ENCODE measurements at places on chromosomes 2 and 18.

- DNase-seq, result no peak
Measured at GRCh38 chr2:224894356-224894755, 147.9 kb downstream of the DOCK10 start.

DNA sequence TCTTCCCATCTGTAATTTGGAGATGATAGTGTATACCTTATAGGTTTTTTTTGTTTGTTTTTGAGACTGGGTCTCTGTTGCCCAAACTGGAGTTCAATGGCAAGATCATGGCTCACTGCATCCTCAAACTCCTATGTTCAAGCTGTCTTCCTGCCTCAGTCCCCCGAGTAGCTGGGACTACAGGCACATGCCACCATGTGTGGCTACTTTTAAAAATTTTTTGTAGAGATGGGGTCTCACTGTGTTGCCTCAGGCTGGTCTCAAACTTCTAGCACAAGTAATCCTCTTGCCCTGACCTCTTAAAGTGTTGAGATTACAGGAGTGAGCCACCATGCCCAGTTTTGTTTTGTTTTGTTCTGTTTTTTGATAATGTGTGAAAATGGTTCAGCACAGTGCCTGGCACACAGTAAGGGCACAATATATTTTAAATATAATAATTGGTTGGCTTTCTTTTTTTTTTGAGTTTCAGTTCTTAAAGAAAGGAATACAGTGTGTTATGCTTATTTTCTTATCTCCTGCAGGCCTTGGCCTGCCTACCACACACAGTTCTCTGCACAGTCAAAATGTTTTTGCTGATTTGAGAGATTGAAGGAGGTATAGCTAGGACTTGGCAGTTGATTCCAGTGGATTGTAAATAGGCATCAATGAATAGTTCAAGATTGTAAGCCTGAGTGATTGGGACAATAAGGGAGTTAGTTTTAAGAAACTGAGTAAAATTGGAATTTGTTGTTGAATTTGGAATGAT is 6.1 kb downstream of the ACTR3 start:
- no peak for DNase-seq

- no peak for DNase-seq
Measured at GRCh38 chr18:5630057-5630899, 86.5 kb upstream of the EPB41L3 start.

DNA sequence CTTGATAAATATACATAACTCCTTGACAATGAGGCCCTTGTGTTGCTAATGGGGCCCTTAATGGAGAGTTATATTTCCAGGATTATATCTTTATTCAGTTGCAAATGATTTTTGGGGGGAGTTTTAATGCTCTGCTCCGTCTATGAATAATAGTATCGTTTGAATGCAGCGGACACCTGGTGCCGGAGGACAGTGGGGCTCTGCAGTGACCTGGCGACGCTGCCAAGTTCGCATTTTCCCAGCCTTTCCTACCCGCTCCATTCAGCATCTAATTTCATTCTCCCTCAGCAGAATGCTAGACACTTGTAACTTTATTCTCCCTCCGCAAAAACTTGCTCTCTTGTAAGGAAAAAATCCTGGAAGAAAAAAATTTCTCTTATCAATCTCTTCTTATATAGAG is 257.6 kb upstream of the SALL3 start:
- no peak for DNase-seq

DNA sequence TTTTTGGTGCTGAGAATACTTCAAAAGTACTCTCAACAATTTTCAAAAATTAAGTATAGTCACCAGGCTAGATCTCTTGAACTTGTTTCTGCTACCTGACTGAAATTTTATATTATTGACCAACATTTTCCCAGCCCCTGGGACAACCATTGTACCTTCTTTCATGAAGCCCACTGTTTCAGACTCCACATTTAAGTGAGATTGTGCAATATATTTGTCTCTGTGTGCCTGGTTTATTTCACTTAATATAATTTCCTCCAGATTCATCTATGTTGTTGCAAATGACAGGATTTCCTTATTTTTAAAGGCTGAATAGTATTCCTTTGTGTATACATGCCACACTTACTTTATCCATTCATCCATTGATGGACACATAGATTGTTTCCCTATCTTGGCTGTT is 354.2 kb upstream of the VRK2 start:
- no peak for DNase-seq

- no peak for DNase-seq
Measured at GRCh38 chr2:150212722-150213171, 274.7 kb downstream of the RND3 start.

- DNase-seq, result no peak
Measured at GRCh38 chr2:236093134-236093533, 75.1 kb downstream of the GBX2 start.

DNA sequence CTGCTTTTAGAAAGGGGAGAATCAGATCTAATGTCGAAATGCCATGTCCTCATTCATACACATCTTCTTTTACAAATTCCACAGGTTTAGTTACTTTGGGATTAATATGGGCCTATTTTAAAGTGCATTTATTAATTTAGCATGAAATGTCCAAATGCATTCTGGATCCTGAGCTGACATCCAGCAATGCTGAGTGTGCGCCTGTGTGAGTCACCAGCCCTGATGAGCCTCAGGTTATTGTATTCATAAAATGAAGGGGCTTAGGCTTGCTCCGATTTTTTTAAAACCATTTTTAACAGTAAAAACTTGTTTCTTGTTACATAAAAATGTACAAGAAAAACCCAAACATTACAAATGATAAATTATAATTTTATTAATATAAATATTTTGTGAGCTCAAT is 94.1 kb downstream of the SH3YL1 start:
- no peak for DNase-seq

- peak; percentile 72 for DNase-seq
Measured at GRCh38 chr2:98412751-98413458, 31.8 kb upstream of the INPP4A start.

DNA sequence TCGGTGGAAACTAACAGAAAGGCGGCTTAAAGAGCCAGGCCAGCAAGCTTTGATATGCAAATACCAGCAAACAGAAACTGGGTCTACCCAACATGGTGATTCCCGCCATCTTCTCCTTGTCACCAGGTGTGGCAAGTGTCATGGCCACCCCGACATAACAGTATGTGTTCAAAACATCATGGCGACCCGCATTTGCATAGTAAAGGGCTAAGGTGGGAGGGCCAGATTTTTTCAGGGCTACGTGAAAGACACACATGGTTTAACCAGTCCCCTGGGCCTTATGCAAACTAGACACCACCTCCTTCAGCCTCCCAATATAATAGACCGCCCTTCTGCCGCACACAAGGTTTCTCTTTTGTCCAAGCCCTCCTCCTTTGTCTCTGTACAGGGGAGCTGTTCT is 260.4 kb downstream of the METTL4 start:
- no peak for DNase-seq

DNA sequence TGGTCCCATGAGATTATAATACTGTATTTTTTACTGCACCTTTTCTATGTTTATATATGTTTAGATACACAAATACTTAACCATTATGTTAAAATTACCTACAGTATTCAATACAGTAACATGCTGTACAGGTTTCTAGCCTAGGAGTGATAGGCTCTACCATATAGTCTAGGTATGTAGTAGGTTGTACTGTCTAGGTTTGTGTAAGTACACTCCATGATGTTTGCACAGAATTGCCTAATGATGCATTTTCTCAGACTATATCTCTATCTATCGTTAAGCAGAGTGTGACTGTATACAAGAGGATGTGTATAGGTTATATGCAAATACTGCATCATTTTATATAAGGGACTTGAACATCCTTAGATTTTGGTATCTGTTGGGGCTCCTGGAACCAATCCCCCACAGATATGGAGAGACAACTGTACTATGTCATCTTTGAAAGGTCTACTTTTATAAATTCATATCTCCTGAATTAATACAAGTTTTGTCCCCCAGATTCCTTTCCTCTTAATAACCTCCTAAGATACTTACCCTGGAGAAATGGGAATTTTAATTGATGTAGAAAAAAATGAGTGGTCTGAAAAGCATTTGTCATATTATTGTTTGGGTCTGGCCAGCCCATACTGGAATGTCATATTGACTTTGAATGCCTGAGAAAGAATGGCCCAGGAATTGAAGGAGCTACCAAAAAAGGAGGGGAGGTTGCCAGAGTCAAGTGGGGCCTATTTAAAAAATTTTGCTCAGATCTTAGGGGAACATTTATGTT is 36.6 kb downstream of the EHBP1 start:
- no peak for DNase-seq

- DNase-seq, result no peak
Measured at GRCh38 chr2:172472446-172473033, 45.2 kb downstream of the ITGA6 start.

DNA sequence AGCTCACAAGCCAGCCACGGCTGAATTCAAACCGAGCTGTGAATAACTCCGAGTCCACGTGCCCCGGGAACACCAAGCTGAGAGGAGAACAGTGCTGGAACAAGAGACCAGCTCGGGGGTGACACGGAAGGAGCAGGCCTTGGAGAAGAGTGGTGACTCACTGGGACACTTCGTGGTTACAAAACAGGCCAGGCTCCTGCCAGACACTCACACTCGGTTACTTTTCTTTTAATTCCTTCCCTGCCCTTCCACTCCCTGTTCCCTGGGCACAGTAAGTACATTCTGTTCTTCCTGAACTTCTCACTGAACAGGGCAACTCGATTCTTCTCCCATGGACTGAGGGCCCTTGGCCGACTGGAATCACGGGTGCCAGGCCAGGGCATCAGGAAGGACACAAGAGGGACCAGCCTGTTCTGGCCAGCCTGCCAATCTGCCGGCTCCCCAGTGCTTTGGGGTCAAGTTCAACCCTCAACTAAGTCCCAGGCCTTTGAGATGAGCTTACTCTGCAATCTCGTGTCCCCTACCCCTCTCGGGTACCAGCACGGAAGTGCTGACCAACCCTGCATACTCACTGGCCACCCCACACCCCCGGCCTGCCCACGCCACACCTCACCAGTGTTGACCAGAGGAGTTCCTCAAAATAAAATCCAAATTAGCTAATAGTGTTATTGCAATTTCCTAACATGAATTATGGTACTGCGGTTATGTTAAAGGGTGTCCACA is 87.5 kb downstream of the TFCP2L1 start:
- no peak for DNase-seq

GRCh38 chr2:69139778-69140670 is 127.0 kb downstream of the ANTXR1 start:
- no peak for DNase-seq

DNA sequence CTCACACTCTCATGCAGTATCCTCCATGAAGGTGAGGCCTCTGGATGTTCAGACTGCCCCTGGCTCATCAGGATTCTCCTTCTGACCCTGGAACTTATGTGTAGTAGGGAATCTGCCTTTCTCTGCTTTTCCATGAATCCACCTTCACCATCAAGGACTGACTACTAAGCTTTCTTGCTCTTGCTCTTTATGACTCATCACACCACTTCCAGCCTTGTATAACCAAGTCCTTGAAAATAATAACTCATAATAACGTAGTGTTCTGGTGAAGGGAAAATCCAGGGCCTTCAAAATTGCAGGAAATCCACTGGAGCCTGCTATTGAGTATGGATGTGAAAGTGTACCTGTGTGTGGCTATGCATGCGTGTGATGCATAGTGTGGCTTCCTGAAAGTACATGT is 11.3 kb upstream of the KCNS3 start:
- no peak for DNase-seq

GRCh38 chr18:50410008-50410407 is 35.2 kb downstream of the SKA1 start:
- DNase-seq, result no peak

DNA sequence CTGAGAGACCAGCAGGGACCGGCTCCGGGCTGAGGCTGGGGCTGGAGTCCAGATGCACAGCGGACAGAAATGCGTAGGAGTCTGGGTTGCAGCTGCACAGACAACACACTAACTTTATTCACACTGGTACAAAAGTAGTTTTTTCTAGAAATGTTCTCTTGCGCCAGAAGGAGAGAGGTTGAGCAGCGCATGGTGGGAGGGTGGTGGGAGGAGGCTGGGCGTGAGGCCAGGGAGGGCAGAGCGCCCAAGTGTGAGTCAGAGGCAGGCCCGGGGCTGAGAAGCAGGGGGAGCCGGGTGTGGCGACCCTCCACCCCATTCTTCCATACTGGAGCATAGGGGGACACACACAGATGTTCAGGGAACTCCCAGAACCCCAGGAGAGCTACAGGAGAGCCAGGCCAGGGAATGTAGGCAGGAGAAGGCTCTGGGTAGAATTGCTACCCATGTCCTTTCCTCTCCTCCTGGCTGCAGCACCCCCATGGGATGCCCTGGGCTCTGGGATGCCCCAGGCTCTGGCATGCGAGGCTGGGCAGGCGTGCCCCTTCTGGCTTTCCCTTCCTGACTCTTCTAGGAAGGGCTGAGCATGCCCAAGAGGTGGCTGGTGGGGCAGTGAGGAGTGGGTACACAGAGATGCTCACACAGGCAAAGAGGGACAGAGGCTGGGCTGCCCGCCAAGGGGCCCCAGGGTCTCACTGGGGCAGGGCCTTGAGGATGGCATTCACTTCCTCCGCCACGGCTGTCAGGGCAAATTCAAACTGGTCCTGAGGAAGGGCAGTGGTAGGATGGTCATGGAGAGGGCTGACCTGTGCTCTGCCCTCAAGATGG is 10.6 kb downstream of the DNAJB2 start:
- no peak for DNase-seq

GRCh38 chr2:41764131-41764530 is 283.7 kb upstream of the PKDCC start:
- no peak for DNase-seq

GRCh38 chr18:22546905-22547570 is 129.3 kb upstream of the CTAGE1 start:
- no peak for DNase-seq

- no peak for DNase-seq
Measured at GRCh38 chr2:68172990-68173700, 15.5 kb downstream of the PNO1 start.

- no peak for DNase-seq
Measured at GRCh38 chr18:64099244-64099643, 49.6 kb downstream of the LINC00305 start.

DNA sequence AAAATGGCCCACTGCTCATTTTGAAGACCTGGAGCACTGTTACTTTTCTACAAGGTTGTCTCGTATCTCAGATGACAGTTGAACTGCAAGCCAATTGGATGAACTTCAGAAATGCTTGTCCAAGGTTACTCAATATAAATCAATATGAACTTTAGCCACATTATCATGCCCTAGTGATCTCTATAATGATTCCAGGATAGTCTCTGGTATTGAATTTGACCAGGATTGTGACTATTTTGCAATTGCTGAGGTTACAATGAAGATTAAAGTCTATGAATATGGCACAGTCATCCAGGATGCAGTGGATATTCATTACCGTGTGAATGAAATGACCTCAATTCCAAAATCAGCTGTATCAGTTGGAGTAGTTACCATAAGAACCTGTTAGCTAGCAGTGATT is 196.0 kb upstream of the RAB12 start:
- DNase-seq, result no peak

GRCh38 chr2:144834363-144834762 is 314.4 kb upstream of the ZEB2 start:
- DNase-seq, result no peak

Data from SW 1271 (cell line).